ENCODE measurements at places on chromosomes 13 and 19.
A peak's percentile ranks its signal among the peaks of the same experiment; 100 is the strongest.

DNA sequence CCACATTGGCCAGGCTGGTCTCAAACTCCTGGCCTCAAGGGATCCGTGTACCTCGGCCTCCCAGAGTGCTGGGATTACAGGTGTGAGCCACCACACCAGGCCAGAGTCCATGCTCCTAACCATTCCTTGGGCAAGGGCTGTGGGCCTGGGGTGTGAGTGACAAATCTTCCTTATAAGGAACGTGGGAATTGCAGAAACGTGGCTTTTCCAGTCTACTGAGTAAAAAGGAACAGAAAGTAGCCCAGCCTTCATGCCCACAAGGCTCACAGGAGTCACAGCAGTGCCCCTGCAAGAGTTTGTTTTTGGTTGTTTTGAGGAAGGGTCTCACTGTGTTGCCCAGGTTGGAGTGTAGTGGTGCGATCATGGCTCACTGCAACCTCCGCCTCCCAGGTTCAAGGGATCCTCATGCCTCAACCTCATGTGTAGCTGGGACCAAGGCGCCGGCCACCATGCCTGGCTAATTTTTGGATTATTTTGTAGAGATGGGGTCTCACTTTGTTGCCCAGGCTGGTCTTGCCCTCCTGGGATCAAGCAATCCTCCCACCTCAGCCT, 5.1 kb downstream of the MYPOP start:
- DNase-seq = no peak

DNA sequence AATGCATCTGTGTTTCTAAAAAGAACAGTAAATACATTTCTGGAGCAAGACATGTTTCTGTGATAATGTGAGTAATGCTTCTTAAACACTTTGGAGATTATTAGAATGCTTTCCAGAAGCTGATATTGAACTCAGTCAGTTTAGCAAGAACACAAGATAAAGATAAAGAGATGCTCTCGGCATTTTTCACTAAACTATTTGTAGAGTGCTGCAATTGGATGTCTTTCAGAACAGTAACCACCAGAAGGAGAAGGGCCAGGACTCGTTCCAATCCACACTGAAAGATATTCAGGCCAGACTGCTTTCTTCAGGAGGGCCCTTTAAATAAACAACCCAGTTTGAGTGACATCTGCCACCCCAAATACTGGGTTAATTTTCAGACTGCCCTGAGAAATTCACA, 456.0 kb downstream of the TBC1D4 start:
- DNase-seq = no peak

DNA sequence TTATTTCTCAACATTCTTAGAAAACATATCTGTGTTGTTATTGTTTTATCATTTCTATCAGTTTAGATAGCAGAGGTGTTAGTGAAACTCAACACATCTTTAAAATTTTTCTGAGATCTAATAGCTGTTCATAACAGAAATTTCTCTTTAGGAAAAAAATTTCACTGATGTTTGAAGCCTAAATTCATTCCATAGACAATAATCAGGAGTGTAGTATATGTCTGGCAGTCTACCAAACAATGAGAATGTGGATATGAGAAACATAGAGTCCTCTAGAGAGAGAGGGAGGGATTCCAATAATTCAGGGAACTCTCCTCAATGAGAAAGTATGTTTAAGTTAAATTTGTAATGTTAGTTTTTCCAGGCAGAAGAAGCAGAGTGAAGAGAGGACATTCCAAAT, 118.2 kb upstream of the EDNRB start:
- DNase-seq = no peak

DNA sequence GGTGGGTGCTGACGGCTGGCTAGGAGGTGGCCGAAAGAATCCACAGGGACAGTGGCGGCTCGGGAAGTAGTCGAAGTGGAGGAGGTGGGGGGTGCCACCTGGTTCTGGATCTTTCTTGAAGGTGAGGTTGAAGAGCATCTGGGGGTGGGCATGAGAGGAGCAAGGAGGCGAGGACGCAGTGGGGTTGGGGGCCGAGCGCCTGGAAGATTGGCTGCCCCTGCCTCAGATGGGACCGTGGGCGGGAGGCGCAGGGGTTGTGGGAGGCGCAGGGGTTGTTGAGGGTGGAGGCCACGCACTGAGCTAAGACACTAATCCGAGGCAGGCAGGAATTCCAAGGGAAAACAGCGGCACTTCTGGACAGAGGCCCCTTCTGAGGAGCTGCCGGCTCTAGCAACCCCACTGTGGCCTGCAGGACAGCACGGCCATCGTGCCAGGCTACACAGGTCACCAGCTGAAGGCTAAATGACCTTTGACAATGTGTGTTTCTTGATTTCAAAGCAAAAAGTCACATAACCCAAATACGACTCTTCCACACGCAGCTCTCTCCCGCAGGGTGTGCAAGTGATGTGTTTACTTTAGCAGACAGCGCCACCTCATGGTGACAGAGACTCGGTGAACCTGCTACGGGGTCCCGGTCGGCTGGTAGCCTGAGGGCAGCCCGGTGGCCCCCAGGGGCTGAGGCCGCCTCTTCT, 44.1 kb upstream of the RANBP3 start:
- DNase-seq = peak; percentile 75

DNA sequence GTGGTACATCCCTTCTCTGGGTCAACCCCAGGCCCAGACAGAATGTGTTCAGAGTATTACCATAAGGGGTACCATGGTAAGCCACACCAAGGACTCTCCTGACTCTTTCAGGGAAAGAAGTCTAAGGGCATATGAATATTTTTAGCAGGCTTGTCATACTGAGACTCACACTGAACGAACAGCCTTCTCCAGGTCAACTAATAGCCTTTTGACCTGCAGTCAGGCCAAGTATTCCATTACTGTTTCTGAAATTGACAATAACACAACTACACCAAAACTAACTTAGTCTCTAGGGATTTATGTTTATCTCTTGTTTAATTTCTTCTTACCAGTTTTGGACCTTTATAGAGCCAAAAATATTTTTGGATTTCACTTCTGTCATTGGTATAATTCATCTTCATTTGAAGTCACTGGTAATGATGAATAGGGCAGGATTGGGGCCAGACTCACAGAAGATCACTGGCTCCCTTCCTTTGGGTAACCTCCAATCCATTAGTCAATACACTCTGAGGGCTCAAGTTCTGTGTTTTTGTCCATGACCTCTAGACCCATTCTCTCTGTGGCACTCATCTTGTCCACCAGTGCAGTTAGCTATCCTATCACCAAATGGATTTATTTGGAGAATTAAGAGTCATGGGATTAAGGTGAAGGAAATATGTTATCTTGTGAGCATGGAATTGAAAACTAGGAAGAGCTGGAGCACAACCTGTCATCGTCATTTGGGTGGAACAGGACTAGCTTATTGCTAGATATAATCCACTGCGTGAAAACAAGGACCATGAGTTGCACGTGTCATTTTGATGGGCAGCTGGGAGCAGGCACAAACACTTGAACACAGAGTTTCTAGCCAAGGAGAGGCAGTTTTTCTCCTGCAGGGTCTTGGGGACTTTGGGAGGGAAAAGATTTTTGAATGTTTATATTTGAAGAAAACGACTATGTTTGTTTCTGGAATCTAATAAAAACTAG, 313.3 kb downstream of the DCLK1 start:
- DNase-seq = peak; percentile 61

- DNase-seq = no peak
Measured at GRCh38 chr13:42688821-42689220, 92.6 kb upstream of the FAM216B start.

GRCh38 chr19:2553510-2553909, 77.6 kb downstream of the GADD45B start:
- DNase-seq = no peak

DNA sequence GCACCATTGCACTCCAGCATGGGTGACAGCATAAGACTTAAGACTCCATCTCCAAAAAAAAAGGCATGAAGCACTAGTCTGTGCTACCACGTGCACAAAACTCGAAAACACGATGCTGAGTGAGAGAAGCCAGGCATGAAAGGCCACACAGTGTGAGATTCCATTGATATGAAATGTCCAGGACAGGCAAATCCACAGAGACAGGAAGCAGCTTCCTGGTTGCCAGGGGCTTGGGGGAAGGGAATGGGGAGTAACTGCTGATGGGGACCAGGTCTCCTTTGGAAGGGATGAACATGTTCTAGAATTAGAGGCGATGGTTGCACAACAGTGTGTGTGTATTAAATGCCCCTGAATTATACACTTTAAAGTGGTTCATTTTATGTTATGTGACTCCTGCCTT, 15.9 kb upstream of the JUND start:
- DNase-seq = no peak

GRCh38 chr13:95505986-95506385, 46.5 kb upstream of the CLDN10 start:
- no peak for DNase-seq

DNA sequence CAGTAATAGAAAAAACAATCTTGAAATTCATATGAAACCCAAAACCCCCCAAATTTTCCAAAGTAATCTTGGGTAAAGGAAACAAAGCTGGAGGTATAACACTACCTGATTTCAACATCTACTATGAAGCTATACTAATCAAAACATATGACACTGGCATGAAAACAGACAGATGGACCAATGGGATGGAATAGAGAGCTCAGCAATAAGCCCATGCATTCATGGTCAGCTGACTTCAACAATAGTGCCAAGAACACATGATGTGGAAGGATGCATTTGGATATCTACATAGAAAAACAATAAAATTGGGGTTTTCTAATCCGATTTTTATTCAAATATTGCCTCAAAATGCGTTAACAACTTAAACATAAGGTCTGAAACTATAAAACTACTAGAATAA, 32.2 kb upstream of the ZNF766 start:
- no peak for DNase-seq

- DNase-seq = no peak
Measured at GRCh38 chr13:46403851-46404732, 17.0 kb upstream of the RUBCNL start.

DNA sequence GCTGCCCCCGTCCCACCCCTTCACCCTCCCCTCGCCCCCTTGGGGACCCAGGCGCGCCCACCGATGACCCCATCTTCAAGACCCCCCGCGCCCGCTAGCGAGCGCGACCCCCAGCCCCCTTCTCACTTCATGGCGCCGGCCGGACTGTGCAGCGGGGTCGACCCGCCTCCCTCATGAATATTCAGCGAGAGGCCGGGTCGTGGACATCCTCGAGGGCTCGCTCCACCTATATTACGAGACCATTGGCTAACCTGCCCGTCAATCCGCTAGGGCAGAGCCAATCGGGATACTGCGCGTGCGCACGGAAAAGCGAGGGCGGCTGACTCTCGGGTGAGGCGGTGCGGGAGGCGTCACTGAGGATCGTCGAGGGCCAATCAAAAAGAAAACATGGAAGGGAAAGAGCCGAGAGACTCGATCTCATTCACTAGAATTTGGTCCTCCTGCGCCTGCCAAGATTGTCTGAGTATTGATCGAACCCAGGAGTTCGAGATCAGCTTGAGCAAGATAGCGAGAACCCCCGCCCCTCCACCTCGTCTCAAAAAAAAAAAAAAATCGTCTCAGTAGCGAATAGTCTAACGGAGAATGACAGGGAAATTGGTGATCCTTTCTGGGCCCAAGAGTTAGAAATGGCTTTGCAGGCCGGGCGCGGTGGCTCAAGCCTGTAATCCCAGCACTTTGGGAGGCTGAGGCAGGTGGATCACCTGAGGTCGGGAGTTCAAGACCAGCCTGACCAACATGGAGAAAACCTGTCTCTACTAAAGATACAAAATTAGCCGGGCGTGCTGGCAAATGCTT, at the start of gene ERCC2:
TSS of gene ERCC2 (minus strand) at position 164 of the 795 bp plus-strand sequence. CDS start at position 131, 33 bp downstream.
- peak; percentile 99 for DNase-seq

DNA sequence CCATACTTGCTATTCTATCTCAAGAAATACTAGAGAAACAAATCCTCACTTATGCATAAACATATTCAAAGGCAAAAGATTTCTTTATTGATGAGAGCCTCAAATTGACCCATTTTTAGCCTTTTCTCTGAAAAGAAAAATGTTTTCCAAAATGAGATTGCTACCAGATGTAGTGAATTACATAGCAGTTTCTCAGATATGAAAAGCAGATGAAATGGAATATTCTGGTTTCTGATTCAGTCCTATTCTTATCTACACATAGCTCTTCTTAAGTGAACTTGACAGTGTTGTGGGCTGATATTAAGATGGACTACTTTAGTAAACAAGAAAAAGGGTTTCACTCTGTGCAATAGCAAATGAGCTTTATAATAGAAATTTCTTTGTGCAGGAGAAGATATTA, 183.5 kb downstream of the DNAJC15 start:
- peak; percentile 8 for DNase-seq

DNA sequence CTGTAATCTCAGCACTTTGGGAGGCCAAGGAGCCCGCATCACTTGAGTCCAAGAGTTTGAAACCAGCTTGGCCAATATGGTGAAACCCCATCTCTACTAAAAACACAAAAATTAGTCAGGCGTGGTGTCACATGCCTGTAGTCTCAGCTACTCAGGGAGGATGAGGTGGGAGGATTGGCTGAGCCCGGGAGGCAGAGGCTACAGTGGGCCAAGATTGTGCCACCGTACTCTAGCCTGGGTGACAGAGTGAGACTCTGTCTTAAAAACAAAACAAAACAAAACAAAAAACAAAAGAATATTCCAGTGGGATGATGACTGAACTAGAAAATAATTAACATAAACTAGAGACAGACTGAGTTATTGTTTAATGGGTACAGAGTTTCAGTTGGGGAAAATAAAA, 81.7 kb upstream of the ABCC4 start:
- no peak for DNase-seq

- no peak for DNase-seq
Measured at GRCh38 chr13:69948016-69948415, 159.6 kb upstream of the ATXN8OS start.

GRCh38 chr13:50991579-50992521, 82.3 kb downstream of the RNASEH2B start:
- DNase-seq = no peak

GRCh38 chr19:5655412-5655811, 24.9 kb downstream of the MICOS13 start:
- DNase-seq = no peak

- DNase-seq = peak; percentile 28
Measured at GRCh38 chr19:1567116-1567847, 843 bp downstream of the MEX3D start.

DNA sequence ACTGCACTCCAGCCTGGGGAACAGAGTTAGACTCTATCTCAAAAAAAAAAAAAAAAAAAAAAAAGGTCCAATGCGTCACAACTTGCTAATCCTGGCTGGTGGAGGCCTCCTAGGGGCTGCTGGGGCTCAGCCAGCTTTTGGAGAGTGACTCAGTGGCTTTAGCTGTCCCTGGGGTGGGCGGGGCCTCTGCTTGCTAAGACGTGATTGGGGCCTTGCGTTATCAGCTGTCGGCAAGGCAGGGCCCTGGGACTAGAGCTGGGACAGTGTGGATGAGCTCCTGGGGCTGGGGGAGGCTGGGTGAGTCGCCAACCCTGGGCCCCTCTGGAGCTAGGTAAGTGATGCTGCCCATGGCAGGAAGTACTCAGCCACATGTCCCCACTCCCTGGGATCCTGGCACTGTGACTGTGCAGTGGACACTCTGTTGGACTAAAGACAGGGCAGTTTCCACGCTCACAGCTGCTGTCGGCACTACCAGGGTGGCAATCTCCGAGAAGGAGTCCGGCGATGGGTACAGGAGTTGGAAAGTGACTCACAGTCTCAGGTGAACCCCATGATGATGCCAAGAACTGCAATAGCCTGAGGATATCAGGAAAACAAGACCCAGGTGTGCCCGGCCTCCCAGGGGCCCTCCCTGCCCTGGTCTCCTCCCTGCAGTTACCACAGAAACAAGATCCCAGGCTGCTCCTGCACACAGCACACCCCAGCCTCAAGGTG, 32.2 kb downstream of the F2RL3 start:
- DNase-seq = peak; percentile 80
